ENCODE measurements at places on chromosomes 12 and 14.

GRCh38 chr12:9674226-9674590 is 4.7 kb downstream of the CLEC2D start:
- no peak for DNase-seq

- no peak for DNase-seq
These were observed 60.4 kb downstream of the KITLG start for GRCh38 chr12:88519802-88520435.

- no peak for DNase-seq
These were observed 24.6 kb downstream of the RIMKLB start for GRCh38 chr12:8722286-8722800.

GRCh38 chr12:10058387-10058786 is 27.9 kb downstream of the CLEC9A start:
- DNase-seq, result no peak

- no peak for DNase-seq
These were observed 71.3 kb downstream of the LRP6 start for GRCh38 chr12:12195516-12195915.

DNA sequence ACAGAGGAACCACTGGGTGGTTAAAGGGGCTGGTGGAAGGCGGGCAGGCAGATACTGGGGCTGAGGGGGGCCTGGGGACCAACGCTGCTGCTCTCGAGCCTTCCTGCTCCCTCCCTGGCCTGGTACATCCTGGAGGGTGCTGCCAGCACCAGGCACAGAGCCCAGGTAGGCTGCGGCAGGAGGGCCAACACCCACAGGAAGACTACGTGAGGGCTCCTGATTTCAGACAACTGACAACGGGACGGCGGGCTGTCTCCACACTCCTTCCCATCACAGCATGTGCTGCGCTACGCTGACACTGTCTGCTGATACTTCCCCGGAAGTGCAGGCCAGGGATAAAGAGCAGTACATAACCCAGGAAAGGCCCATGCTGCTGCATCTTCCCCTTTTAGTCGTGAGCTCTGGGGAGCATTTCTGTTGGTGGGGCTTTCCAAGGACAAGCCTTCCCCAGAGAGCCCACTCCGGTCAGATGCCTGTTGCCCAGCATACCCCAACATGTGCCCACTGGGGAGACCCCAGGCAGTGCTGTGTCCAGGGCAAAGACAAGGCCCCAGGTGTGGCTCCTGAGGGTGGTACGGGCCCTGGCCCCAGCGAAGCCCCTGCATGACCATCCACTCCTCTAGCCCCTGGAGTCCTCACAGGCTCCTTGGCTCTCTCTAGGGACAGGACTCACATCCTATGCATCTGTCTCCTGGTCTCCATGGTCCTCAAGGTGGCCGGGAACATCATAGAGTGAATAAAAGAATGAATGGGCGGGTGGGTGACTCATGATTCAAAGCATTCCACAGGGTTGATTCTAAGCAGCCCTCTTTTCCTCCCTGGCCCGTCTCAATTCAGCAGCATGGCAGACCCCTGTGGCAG is 38.0 kb downstream of the CHGA start:
- no peak for DNase-seq

DNA sequence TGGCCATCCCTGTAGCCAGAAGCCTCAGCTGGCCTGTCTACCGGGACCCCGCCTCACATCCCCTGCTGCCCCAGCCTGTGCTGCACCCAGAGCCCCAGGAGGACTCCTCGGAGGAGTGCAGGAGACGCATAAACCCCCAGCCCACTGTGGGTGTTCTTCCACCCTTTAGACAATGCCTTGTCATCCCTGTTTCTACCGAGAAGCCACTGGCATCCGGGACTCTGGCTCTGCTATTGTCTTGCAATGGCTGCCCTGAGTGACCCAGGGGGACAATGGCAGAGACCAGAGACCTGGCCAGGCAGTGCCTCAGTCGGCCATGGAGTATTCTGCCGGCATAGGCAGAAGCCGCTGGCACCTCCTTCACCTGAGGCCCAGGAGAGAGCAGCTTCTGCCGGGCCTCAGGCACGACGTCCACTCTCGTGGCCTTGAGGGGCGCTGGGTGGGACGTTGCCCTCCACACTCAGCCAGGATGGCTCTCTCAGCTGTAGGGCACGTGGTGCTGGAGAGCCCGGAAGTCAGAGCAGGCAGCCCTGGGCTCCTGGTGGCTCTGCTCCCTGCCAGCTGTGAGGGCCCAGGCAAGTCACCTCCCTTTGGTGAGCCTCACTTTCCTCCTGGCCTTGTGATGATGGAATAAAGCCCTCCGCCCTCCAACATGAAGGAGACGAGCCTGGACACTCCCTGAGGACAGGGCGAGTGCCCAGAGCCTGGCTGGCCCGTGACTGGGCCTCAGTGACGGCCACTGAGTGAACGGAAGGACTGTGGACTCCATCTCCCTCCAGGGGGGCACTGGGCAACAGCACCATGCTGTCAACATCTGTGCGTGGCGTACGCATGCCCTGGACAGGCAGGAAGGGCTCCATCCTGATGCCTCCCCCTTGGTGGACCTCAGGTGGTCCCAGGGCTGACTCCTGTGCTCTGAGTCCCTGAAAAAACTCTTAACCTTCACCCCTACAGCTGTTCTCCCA is 41.0 kb downstream of the TRAFD1 start:
- no peak for DNase-seq

GRCh38 chr14:101135796-101136742 is 232.5 kb upstream of the RTL1 start:
- DNase-seq, result no peak

GRCh38 chr14:53356361-53357150 is 203.4 kb upstream of the DDHD1 start:
- no peak for DNase-seq

DNA sequence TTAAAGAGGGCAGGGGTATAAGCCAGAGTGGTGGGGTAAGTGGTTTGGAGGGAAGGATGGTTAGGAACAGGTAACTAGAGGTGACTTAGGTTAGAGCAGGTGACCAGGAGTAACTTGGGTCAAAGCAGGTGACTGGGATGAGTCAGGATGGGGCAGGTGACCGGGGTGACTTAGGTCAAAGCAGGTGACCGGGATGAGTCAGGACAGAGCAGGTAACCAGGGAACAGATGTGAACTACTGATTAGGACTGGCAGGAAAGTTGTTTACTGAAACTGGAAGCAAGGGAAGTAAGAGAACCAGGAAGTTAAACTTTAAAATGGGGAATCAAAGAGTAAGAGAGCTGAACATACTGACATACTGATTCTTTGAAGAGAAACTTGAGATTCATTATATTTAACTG is 57.4 kb downstream of the FSCB start:
- DNase-seq, result no peak

- DNase-seq, result no peak
These were observed 145.0 kb downstream of the SLC38A6 start for GRCh38 chr14:61125867-61126572.

- no peak for DNase-seq
These were observed 444.6 kb downstream of the RAD51B start for GRCh38 chr14:68264260-68264569.

DNA sequence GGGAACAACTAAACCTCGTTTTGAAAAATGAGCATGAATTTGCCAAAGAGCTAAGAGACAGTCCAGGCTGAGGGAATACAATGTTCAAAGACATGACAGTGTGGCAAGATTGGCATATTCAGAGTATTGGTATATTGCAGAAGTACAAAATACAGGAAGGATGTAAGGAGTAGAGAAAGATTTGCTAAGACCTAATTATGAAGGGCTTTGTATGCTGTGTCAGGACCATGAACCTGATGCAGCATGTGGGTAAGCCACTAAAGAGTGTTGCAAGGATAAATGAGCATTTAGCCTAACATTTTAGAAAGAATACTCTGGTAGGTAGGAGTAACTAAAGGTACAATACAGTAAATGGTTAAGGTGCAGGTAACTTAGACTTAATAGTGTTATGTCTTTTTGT is 65.1 kb downstream of the KTN1 start:
- DNase-seq, result no peak

DNA sequence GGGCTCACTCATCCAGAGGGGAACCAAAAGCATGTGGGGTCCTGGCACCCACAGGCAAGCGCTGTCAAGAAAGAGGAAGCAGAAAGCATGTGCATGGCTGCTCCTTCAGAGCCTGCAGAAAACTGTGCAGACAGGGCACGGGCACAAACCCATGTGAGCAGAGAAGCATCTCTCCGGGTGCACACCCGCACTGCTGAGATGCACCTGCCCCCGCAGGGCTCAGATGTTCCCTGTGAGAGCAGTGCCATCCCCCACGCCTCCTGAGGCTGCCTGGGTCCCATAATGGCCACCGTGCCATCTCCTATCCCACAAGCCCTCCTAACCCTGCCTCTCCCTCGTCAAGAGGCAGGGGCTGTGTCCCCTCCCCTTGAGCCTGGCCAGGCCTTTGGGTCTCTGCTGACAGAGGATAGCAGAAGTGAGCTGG is 32.3 kb upstream of the INF2 start:
- no peak for DNase-seq

GRCh38 chr14:72480464-72481243 is 413.2 kb downstream of the DPF3 start:
- no peak for DNase-seq

DNA sequence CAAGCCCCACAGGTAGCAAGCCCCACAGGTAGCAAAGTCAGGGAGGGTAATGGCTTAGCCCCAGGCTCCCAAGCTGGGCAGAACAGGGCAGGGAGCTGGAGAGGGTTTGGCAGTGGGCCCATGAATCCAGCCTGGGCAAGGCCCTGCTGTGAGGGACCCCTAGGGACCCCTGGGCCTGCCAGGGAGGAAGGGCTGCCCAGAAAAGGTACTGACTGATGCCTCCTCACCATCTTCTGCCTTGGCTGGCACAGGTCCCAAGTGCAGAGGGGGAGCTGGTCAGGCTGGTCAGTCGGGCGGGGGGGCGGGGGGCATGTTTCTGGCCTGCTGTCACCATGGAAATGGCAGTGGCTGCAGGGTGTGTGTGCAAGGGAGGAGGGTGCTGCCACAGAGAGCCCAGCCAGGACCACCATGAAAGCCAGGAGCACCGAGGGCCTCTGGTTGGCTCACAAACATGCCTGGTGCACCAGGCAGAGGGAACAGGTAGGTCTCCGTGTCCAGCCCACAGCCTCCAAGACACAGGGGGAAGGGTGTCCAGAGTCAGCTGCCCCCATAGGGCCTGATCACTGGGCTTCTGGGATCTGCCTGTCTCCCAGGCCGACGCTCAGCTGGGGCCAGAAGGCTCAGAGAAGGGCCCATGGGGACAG is 1.5 kb upstream of the CRIP2 start:
- DNase-seq, result no peak
